ENCODE measurements at places on chromosomes 6 and 20.

- DNase-seq = no peak
Measured at GRCh38 chr6:112342511-112342910, 4.6 kb upstream of the RFPL4B start.

DNA sequence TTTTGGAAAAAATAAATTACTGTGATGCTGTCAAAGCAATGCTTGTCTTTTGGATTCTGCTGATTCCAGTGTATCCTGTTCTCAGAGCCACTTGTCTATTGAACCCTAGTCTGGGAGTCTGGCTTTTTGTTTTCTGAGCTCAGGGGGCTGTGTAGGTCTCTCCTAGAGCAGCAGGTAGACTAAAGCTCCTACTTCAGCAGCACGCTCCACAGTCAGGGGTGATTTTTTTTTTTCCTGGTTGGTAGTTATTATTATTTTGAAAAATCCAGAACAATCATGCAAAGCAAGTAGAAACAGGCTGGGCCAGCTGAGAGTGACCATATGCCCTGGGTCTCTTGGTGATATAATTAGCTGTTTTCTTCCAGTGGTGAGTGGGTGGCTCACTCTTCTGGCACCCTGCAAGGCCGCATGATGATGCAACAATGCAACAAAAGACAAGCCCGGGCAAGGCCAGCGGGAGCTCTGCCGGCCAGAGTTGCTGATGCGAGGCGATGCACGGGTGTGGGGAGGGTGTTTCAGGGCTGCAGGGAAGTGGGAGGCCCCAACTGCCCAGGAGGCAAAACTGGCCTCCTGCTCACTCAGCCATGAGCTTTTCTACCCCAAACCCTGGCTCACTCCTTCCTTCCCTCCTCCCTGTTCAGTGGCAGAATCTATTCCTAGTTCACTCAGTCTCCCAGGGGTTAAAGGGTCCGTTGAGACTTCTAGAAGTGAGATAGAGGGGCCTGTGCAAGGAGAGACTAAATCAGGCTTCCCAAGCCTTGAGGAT lies 11.5 kb upstream of the CDKN1A start:
- no peak for DNase-seq

GRCh38 chr6:37339741-37340638 lies 13.8 kb upstream of the RNF8 start:
- no peak for DNase-seq

GRCh38 chr6:140269591-140270165 lies 895.2 kb upstream of the CITED2 start:
- DNase-seq = no peak

DNA sequence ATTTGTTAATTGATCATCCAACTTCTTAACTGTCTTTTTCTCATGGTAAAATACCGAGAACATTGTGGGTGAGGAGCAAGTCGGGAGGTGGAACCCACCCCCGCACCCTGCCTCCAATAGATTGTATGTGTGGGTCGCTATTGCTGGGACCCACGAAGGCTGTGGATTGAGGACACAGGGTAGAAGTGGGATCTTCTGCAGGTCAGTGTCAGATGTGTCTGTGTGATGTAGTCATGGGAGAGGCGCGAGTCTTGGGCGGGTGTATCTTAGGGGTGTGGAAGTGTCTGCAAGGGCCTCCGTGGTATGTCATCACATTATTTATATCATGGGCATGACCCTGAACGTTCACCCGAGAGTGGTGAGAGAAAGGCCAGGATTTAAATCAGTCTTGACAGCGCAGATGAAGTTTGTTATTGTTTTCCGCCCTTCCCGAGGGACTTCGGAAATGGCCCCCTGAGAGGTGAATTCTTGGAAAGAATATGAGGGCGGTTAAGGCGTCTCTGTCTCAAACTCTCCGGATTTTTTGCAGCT lies 472 bp upstream of the PAQR8 start:
- peak; percentile 6 for DNase-seq

- DNase-seq = no peak
Measured at GRCh38 chr6:21887231-21888185, 294.0 kb downstream of the SOX4 start.

DNA sequence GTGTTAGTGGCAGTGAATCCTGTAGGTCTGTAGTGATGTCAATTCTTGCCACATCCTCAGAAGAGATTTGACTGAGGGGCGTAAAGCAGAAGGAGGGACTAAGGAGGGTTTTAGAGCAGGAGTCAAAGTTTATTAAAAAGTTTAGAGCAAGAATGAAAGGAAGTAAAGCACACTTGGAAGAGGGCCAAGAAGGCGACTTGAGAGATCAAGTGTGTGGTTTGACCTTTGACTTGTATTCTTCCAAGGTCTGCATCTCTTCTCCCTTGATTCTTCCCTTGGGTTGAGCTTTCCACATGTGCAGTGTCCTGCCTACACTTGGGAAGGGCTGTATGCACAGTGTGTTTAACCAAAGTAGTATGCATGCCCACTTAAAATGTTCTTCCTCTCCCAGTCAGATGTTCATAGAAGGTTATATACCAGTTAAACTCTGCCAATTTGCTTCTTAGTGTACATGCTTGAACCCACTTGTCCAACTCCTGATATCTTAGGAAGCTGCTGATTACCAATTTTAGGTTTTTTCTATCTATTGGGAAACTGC lies 627.6 kb downstream of the MMUT start:
- no peak for DNase-seq

DNA sequence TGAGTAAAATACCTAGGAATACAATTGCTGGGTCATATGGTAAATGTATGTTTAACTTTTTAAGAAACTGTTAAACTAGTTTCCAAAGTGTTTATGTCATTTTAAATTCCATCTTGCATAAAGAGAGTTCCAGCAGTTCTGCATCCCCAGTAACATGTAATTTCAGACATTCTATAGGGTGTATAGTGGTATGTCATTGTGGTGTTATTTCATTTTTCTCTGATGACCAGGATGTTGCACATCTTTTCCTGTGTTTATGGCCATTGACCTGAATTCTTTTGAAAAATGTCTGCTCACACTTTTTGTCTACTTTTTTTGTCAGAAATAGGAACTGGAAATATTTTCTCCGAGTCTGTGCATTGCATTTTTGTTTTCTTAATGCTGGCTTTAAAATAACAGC lies 128.9 kb downstream of the TMEM200A start:
- no peak for DNase-seq

- no peak for DNase-seq
Measured at GRCh38 chr20:45489083-45489531, 19.6 kb downstream of the WFDC2 start.

- DNase-seq = no peak
Measured at GRCh38 chr6:165002358-165002757, 307.0 kb downstream of the C6orf118 start.

GRCh38 chr6:134873500-134874388 lies 76.2 kb downstream of the ALDH8A1 start:
- DNase-seq = no peak

GRCh38 chr6:46014511-46015118 lies 1.0 kb downstream of the CLIC5 start:
- DNase-seq = peak; percentile 21

- no peak for DNase-seq
Measured at GRCh38 chr6:52931351-52931750, 21.9 kb upstream of the GSTA3 start.

DNA sequence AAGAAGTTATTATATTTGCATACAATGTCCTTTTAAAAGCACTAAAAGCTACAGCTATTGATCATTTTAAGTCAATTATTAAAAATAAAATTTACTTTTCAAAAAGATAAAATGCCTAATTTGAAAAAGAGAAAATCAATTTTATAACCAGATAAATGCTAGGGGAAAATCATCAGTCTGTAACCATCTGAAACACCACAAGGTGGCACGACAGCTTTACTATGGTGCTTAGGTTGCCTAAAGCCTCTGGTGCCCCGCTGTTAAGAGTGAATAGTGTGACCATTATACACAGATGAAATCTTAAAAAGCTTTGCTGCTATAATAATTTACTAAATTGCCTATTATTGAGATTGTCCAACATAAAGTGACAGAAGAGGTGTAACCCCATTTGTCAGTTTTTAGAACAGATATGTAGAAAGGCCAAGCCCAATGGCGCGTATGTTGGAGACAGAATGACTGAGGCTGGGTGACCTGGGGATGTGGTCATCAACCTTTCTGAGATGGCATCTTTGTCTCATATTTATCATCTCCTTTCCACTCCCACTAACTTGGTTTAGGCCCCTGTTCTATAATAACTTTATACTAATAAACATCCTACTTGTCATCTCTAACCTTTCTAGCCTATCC lies 100.8 kb downstream of the MOXD1 start:
- no peak for DNase-seq

DNA sequence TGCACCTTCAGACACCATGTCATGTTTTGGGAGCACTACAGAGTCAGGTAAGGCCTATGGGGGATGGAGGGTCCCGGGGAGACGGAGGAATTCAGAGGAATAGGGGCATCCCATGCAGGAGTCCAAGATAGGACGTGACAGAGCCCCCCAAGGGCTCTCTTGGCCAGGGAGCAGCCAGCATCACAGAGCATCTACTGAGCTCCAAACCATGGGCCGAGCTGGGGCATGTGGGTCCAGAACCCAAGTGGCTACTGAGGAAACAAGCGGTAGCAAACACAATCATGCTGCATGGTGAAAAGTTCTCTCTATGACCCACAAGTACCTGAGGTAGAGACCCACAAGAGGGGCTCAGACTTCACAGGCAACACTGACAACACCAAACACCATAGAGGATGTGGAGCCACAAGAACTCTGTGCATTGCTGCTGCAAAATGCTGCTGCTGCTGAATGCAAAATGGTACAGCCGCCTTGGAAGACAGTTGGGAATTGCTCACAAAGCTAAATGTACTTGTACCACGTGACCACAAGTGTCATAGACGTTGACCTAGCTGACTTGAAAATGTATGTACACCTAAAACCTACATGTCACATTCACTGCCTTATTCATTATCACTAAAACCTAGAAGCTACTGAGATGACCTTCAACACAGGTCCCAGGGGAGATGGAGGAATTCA lies 33.4 kb upstream of the MAS1L start:
- no peak for DNase-seq

DNA sequence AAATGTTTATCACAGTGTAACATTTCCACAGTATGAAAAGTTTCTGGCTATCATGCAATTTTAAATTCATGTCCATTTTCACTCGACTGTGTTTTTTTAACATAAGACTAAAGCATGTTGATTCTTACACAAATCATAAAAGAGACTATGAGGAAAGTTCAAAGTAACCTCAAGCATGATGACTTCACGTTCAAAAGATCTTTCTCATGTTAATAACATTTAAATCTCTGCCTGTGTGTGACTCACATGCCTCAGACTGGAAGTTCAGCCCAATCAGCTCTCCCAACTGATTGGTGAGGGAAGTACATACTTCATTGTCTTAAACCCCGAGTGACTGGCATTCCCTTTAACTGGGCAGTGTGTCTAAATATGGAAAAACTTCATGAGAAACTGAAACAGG lies 37.4 kb downstream of the ATXN1 start:
- no peak for DNase-seq

- no peak for DNase-seq
Measured at GRCh38 chr6:129635396-129636130, 74.4 kb downstream of the ARHGAP18 start.

GRCh38 chr20:41173161-41173721 lies 35.9 kb downstream of the PLCG1 start:
- peak; percentile 73 for DNase-seq

GRCh38 chr6:100269189-100269588 lies 195.5 kb downstream of the SIM1 start:
- DNase-seq = no peak

GRCh38 chr6:111789598-111789997 lies 83.7 kb downstream of the FYN start:
- DNase-seq = no peak

DNA sequence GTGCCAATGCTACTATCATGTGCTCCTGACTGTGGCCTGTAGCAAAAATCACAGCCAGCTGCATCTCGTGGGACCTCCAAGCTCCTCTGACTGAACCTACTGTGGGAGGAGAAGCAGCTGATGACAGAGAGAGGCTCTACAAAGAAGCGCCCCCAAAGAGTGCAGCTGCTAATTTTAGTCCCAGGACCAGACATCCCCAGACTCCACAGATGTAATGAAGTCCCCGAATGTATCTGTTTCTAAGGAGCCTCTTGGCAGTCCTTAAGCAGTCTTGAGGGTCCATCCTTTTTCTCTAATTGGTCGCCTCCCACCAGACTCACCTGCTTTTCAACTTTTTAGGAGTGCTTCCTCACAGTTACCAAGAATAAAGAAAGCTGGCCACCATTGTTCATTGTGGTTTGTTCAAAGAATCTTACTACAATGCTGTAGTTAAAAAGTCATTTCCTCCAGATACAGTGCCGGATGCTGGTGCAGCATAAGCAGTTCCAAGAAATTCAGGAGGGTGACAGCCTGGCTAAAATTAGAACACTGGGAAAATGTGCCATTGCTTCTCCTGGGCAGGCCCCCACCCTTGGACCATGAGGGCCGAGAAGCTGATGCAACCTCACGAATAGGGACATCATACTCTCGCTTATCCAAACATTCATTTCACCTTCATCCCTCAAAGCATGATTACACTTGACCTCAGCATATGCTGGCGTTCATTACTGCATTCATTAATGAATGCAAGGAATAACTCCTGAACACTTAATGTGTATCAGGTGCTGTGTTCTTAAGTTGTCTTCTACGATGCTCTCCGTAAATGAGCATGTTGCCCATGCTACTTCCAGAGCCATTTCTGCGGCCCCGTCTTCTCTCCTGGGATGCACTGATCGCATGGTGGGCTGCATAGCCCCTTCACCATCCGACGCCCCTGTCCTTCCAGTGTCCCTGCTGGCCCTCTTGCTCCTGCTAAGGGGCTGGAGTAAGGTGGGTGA lies 66.4 kb downstream of the LY86 start:
- peak; percentile 25 for DNase-seq

Data from stimulated activated CD4-positive, alpha-beta T cell treated with anti-CD3 and anti-CD28 coated beads, Interleukin-4, amount 100 ng/mL, for 1 hour (primary cell).